Suppressor macrophage (primary cell): ENCODE measurements at places on chromosomes 11 and 22.

DNA sequence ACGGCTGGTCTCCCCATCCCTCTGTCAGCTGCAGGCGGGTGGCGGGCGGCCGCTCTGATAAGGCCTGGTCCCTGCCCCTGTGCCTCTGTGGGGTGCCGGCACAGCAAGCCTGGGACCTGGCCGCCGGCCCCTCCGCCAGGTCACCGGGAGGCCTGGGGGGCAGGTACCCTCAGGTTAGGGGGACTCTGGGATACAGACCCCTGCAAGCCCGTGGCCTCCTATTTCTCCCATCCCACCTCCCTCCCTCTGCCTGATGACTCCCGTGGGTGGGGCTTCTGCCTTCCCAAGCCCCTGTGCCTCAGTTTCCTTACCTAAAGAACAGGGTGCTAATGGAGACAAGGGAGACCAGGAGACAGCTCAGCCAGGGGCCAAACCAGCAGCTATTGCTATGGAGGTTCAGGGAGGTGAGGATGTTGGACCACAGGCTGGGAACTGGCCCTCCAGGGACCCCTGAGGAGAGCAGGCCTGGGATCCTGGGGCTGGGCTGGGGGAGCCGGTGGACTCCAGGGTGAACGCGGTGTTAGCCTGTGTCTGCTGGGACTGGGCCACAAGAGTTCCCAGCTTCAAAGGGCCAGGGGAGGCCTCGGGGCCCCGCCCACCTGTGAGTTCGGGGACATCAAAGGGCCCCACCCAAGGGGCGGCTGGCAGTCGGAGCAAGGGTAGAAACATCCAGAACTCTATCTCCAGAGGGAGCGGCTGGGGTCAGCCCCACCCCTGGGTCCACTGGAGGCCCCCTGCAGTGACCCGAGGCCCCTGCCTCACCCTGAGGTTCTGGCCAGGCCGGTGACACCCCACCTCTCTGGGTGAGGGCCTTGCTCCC lies 32.0 kb upstream of the TH start:
- no peak for DNase-seq

DNA sequence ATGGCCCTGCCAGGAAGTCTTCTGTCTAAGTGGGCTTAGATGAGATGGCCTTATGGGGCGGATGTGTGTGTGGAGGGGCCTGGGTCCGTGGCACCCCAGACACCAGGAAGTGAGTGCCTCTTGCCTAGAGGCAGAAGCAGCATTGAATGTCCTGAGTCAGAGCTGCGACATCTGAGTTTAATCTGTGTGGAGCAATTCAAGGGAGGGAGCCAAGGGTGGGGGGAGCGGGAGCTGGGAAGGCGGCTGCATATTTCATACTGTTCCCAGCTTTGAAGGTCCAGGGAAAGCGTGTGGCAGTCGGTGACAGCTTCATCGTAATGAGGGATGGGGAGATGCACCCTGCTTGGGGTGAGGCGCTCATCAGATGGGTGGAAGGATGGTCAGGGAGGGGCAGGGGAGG lies 73.5 kb upstream of the THY1 start:
- DNase-seq = no peak

DNA sequence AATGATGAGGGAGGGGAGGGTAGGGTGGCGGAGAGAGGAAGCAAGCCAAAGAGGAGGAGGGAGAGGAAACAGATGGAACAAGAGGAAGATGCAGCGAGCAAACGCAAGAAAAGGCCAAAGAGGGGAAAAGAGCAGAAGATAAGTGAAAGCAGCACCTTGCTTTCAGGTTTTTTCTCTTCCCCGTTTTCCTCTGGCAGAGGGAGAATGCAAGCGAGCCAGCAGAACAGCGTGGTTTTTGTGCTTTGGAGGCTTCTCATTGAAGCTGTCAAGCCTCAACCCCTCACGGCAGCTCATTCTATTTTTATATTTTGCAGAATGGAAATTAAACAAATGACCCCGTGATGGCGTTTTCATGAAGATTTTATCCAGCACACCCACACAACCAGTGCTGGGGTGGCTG lies 67.1 kb upstream of the GRAMD1B start:
- no peak for DNase-seq

- no peak for DNase-seq
Measured at GRCh38 chr22:42721045-42721434, 370 bp upstream of the A4GALT start.

DNA sequence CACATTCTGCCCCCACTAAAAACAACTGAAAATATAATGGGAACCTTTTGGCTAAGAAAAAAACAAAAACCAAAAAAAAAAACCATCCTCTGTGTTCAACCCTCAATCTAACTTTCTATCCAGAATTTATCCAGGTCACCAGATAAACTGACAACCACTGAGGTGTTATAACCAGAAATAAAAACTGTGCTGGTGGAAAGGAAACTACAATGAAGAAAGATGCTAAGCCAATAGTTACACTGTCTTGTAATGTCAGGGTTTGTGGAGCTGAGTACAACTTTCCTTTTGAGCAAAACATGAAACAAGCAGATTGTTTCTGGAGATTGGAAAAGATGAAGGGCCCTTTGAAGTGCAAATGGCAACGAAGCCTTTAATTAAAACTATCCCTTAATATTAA lies 50.8 kb downstream of the PRDM10 start:
- no peak for DNase-seq

- DNase-seq = no peak
Measured at GRCh38 chr11:74011360-74012073, 2.6 kb upstream of the UCP3 start.

- peak; percentile 90 for DNase-seq
Measured at GRCh38 chr11:59429924-59430516, 3.8 kb upstream of the OR5A2 start.

- peak; percentile 21 for DNase-seq
Measured at GRCh38 chr22:26172389-26172990, 3.2 kb downstream of the SEZ6L start.

DNA sequence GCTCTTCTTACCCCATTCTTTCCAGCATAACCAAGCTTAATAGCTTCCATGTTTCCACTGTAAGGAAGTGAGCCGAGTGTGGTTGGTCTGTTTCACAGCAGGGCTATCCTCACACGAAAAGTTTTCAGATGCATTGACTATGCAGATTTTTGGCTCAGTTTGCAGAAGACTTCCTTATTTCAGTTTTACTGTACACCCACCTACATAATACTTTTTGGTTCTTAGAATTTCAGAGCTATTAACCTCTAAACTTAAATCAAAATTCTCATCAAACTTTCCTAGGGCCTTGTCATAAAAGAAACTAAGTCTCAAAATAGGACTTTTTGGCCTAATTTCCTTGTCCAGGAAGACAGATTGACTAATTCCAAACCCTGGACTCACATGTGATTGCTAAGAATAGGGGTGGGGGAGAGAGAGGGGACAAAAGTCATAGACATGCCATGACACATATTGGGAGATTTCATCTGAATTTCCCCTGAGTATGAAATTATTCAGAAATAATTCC lies 7.3 kb upstream of the EHF start:
- DNase-seq = peak; percentile 80

DNA sequence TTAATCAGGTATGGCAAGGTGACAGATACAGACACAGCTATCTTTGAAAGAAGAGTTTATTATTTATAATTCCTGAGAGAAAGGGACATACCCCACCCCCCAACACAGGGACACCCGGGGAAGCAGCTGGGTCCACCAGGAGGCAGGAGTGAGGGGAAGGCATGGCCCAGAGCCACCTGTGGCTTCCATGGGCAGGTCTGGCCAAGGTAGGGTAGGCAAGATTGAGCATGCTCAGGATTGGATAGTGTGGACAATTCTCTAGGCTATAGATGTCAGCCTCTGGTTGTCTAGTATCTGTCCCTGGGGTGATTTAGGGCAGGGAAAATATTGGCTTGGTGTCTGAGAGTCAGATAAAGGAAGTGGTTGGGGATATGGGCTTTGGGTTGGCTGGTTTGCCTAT lies 27.5 kb upstream of the SMIM35 start:
- DNase-seq = peak; percentile 22

DNA sequence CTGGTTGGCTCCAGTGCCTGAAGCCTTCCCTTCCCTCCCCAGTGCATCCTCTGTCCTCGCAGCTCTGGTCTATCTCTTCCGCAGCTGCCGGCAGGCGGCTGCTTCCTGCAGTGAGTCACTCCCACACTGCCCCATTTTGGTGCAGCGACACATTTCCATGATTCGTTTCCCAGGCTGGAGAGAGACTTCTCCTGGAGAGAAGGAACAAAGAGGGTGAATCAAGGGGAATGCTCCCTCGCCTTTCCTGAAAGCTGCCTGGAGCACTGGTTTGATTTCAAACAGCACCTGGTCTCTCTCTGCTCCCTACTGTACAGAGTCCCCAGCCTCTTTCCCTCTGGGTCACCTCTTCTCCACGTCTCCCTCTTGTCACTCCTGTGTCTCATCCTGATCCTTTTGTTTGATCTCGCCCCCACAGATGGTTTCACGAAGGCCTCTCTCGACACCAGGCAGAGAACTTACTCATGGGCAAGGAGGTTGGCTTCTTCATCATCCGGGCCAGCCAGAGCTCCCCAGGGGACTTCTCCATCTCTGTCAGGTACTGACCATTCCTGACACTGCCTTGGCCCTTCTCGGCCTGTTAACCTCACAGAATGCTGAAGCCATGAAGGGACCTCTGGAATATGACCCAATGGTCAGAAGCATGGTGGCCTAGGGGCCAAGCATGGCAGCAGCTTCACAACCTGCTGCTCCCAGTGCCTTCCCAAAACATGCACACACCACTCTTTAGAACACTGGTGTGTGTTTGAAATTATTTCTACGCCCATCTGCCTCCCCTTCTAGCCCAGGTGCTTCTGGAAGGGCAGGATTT lies at the start of gene TMA7B:
Gene TMA7B (plus strand): TSS at position 758 of the 808 bp plus-strand sequence. CDS start 3,978 bp downstream, outside the sequence.
- DNase-seq = peak; percentile 64

DNA sequence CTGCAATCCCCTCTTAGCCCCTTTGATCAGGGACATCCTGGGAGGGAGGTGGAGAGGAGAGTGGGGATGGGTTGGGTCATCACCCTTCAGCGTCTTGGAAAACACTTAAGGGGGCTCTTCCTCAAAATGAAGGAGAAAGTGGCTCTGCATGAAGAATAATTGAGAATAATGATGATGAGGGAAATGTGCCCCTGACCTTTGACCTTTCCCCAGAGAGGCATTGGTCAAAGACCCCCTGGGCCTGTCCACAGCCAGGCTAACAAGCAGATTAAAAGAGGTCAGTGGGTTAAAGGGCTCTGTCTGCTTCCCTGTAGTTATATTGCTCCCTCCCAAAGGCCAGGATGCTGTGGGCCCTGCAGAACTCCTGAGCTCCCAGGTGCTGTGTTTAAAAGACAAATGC lies 68.7 kb downstream of the NAV2 start:
- no peak for DNase-seq

- DNase-seq = no peak
Measured at GRCh38 chr11:5124891-5125620, 13.1 kb downstream of the OR52A5 start.

GRCh38 chr11:130979386-130979972 lies 63.2 kb upstream of the SNX19 start:
- DNase-seq = peak; percentile 11

DNA sequence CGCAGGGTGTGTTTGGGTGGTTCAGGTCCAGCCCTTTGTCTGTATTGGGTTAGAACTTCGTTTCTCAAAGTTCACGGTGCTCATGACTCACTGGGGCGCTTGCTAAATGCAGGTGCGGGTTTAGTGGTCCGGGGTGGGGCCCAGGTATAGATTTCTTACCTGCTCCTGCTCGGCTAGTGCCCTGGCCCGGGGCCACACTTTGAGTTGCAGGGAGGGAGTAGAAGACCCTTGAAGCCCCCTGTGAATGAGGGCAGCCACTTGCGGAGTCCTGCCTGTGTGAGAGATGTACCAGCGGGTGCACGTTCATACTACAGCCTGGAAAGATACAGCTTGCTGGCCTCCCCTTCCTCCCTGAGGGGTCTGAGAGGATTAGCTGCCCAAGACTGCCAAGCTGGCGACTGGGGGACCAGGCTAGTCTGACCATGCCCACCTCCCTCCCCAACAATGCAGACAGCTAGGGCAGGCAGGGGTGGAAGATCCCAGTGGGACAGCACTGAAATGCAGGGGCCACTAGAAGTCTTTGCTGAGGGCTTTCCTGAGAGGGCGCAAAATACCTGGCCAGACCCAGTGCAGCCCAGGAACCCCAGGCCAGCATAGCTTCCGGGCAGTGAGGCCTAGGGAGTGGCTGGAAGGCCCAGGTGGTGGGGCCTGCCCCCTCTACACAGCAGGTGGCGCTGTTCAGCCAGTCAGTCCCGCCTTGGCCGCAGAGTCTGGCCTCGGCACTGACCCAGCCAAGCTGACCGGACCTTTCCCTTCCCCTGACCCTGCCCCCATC lies 5.1 kb upstream of the MYRF start:
- DNase-seq = peak; percentile 68

GRCh38 chr22:37887584-37888378 lies 18.3 kb upstream of the MICALL1 start:
- no peak for DNase-seq

DNA sequence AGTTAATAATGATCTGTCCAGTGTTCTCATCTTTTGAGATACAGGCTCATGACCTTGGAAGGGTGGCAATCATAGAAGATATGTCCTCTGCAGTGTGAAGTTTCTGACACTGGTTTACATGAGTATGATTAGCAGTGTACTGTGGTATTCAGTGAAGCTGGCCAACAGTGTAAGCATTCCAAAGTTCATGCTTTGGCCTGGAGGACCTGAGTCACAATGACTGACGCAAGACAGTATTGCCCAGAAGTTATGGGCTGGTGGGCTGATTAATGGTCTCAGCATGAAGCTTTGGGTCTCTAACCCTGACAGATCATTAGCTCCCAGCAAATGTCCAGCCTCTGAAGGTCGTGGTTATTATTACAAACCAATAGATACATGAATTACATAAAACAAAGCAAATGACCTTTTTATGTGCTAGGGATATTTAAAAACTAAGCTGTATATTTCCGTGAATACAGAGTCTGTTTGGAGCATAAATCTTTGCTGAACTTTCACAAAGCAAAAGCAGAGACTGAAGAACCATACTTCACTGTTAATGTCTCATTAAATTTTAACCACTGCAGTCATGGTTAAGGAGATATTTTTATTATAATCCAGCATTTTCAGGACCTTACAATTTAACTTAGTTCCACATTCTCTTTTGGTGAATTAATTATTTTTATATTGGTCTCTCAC lies 28.3 kb upstream of the USP47 start:
- DNase-seq = peak; percentile 1

DNA sequence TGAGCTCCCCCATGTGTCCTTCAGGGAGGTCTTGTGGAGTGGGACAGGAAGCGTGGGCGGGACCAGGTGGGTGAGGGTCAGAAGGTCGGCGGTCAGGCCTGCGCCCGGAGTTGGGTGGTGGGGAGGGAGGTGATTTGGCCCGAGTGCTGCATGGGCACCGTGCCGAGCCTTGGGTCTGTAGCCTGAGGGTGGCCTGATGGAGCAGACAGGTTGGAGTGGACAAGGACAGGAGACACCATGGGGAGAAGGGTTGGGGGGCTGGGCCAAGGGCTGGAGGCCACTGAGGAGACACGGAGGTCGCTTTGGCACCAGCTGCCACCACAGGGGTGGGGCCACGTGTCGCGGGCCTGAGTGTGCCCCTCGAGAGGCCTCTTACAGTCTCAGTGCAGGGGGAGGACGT lies 53.1 kb downstream of the AP2A2 start:
- DNase-seq = no peak

- no peak for DNase-seq
Measured at GRCh38 chr22:46619240-46619829, 851 bp upstream of the GRAMD4 start.

DNA sequence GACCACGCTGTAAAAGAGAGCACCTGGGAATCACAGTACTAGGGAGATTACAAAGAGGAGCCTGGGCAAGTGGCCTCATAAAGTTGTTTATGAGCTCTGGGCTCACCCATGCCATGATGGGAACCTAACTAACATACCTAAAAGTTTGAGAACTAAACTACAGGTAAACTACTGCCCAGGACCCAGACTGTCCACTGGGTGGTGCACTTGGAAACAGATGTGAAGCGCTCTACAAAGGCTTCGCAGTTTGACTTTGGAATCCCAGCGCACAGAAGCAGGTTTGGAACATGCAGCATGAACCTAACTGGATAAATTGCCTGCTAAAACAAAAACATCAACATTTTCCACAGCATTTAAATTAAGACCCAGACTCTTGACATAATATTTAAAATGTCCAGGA lies 418.6 kb downstream of the FAM181B start:
- DNase-seq = peak; percentile 26
